ENCODE measurements at places on chromosomes 12 and 14.

GRCh38 chr12:51122844-51123243, 39.4 kb upstream of the CSRNP2 start:
- no peak for DNase-seq

DNA sequence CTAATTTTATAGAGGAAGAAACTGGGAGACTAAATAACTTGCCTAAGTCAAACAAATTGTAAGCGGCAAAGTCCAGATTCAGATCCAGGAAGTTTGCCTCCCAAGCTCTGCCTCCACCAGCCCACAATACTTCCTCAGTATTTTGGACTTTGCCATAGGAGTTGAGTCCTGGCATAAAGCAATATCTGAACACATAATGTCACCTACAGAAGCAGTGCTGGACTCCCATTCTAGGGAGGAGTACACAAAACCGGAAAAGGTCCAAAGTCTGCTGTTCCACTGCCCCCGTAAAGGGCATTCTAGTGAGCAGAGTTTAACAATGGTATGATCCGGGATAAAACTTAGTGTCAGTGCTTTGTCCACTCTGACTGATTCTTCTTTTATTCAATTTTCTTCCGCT, 340.5 kb downstream of the FUT8 start:
- DNase-seq: no peak

DNA sequence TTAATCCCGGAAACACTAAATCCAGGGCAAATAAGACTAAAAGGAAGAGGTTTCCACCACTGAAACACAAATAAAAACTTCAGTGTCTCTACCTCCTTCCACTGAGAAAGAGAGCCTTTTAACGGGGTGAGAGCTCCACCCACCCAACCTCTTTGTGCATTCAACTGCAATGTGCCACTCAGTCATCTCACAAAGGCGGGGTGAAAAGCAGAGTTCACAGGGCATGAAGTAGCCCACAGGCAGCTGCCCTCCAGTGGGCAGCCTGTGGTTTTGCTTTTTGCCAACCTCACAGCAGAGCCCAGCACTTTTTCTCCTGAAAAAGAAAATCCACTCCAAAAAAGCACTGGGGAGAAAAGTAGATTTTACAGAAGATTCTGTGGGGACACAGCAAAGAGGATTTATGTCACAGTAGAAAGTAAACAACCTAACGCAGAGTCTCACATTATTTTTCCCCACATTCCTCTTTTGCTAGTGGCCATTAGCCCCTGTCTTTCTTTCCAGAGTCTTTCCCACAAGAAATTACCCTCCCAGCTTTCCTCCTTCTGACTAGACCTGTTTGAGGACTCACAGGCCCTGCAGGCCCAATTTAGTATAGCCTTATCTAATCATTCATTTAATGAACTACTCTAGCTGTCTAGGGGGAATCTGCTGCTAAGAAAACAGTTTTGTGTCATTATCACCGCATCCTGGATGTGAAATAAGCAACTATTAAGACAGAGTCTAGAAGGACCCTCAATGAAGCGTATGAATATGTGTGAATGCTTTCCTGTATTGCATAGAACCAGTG, 753.8 kb upstream of the FOXG1 start:
- no peak for DNase-seq

GRCh38 chr14:91996948-91997371, 42.9 kb downstream of the TRIP11 start:
- peak; percentile 67 for DNase-seq

GRCh38 chr12:115374480-115375185, 690.7 kb upstream of the TBX3 start:
- no peak for DNase-seq

GRCh38 chr14:32399920-32400319, 70.8 kb downstream of the AKAP6 start:
- DNase-seq: no peak

DNA sequence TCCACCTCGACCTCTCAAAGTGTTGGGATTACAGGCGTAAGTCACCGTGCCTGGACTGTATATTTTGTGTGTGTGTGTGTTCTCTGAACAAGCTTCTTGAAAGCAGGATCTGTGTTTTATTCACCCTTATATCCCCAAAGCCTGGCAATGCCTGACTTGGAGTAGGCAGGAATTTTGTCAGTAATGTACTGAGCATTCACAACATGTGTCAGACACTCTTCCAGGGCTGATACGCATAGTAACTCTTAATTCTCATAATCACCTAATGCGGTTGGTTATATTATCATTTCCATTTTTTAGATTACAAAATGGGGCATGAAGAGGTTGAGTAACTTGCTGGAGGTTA, 50.4 kb upstream of the PLEKHG3 start:
- no peak for DNase-seq

DNA sequence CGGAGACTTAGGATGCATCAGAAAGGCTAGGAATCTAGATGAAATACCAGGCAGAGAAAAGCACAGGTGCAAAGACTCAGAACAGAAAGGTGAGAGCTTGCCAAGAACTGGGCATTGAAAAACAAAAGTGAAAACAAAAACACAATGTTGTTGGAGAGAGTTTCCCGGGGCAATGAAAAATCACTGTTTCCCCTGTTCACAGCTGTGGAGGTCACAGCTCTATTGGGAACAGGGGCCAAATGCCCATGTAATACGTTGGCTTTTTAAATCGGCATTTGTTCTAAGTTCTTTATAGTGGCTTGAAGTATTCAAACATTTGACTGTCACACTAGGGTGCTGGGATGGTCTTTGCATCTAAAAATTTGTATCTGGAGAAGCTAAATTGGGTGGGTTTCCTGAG, 108.3 kb downstream of the SLC15A4 start:
- no peak for DNase-seq

DNA sequence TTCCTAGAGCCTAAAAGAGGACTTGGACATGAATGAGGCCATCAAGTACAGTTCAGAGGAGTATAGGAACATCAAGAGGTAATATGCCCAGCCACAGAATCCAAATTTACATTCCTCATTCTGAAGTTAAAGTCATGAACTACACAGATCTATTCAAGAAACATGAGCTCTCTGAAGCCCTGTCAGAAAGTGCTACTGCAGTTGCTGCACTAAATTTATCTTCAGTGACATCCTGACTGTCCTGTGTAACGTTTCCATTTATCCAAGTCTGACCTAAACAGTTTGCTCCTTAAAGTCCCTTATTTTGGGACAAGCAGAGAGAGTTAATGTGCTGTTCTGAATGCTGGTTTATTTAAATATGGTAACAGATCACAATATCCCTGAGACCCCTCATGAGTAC, 28.2 kb downstream of the NEK9 start:
- no peak for DNase-seq

DNA sequence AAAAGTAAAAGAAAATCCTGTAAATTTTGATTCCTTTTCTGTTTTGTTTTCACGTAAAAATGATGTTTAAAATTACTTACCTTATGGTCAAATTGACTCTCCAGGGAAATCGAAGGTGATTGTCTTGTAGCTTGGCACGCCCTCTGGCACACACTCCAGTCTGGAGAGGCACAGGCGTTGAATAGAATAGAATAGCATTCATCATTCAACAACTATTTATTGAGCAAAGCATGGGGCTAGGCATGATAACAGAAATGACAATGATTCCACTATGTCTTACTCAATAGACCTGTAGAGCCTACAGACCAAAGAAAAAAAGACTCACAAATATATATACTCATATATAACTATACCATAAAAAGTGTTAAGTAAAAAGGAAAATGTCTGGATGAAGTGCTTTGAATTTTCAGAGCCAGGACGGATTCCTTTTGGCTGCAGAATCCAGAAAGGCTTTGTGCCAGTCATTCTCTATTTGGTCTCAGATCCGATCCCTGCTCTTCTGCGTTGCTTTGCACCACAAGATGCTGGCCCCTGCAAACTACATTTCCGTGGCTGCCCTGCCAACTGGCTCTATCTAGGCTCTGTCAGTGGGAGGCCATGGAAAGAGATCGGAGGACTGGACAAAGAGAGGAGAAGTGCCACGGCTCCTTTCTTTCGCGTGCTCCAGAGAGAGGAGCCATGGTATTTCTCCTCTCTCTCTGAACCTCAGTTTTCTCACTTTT, 231.8 kb downstream of the CRADD start:
- no peak for DNase-seq

DNA sequence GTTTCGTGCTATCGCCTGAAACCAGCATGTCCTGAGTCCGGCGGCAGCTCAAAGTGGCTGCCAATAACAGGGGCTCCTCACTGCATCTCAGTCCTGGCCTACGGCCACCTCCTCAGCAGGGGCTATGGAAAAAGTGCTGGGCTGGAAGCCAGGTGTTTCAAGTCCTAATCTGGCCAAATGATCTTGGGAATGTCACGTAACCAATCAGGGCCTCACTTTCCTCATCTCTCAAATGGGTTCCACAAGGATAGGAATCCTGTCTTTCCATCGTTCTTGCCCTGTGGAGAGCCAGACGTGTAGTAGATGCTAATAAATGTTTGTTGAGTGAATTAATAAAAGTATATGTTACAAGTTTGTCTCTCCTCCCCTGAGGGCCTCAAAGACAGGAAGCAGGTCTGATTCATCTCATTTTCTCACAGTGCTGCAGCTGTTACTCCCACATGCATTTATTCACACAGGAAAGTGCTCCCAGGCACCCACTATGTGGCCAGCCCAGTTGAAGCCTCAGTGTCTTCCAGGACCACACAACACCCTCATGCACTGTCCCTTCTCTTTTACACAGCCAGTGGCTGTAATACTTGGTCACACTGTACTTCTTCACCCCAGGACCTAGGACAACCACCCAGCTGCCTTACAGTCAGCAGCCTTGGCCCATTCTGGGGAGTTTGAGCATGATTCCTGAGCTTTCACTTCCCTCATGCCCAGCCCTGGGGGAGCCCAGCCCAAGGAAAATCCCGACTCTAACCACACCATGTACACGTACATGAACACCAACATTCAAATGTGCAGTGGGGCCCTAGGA, 5.0 kb downstream of the CMKLR1 start:
- no peak for DNase-seq

DNA sequence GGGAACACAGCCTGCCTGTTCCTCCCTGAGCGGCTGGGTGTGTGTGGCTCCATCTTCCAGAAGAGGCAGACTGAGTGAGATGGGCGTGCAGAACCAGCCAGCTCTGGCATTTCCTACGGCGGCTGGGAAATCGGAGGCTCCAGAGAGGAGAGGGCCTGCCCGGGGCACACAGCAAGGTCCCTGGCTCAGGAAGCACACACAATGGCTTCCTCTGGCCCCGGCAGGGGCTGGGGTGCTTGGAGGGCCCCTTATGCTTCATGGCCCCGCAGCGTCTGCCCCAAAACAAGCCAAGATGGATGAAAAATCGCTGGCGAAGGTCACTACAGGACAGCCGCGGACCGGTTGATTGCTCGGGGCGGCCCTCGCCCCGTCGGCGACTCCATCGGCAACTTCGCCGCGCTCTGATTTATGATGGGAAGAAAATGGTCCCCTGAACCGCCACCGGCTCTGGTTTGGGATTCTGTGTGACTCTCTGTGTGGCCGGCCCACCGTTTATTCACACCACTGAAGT, 191.5 kb upstream of the C14orf180 start:
- no peak for DNase-seq

DNA sequence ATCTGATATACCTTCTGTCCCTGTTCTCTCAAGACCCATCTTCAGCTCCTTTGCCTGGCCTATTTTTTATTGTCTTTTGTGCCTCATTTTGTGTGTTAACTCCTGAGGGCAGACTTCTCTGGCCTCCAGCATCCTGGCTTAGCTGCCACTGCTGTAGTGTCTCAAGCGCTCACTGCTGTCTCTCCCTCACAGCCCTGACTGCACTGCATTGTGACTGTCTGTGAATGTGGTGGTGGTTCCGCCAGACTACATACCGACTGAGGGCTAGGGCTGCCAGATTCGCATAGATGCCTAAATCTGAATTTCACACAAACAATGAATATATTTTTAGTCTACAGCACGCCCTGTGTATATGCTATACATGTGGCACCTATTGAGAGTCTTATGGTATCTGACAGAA, 1088.9 kb upstream of the TMEM132C start:
- no peak for DNase-seq

DNA sequence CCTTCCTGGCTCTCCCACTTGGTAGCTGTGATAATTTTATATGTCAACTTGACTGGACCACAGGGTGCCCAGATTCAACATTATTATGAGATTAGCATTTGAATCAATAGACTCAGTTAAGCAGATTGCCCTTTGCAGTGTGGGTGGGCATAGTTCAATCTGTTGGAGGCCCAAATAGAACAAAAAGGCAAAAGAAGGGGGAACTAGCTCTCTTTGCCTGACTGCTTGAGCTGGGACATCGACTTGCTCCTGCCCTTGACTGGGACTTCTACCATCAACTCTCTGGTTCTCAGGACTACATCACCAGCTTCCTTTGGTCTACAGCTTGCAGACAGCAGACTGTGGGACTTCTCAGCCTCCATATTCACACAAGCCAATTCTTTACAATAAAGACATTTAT, 1189.2 kb downstream of the BCL11B start:
- DNase-seq: no peak

- DNase-seq: no peak
These were observed 3.8 kb downstream of the COPZ1 start for GRCh38 chr12:54328595-54329337.

- no peak for DNase-seq
These were observed 37.3 kb downstream of the ANO2 start for GRCh38 chr12:5907807-5908206.

DNA sequence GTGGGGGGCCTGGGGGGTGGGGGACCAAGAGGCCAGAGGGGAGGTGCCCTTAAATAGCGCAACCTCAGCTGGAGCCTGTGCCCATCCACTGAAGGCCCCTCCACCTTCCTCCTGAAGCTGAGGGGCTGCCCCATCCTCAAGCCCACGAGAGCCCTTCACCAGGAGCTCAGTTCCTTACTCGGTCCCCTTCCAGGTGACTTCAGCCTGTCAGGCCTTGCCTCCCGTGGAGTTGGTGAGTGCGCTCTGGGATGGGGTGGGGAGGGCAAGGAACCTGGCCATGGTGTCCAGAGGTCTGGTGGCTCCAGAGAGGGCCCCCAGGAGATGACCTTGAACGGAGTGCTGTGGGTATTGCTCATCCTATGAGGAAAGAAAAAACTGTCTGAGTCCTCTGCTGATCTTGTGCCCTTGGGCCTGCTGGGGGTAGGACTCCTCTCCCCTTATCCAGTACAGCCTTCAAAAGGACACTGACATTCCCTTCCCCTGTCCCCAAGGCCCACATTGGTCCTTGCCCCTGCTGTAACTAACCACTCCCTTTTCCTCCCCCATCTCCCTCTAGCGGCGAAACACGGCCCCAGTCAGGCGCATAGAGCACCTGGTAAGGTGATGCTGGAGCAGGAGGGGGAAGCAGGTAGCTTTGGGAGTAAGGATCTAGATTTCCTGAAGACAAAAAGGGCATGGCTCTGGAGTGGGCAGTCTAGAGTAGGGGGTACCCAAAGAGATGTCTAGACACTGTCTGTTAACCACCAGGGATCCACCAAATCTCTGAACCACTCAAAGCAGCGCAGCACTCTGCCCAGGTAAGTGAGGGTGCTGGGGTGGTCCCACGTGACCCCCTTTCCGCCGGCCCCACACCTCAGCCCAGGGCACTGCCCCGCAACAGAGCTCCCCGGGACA, 3.6 kb downstream of the TNS2 start:
- DNase-seq: peak; percentile 37

DNA sequence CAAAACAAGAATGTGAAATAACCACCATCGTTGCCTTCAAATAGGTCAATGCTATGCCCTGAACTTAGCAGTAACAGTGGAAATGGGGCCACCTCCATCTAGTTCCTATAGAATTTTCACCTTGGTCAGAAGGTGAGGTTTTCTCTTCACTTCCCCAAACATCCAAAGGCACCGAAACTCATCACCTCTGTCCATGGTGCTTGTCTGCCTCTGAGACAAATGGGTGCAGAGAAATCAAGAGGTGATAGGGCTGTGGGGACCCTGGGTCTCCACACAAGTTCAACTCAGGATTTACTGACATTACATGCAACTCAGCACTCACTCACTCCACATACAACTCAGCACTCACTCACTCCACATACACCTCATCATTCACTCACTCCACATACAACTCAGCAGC, 26.2 kb upstream of the TMEM132C start:
- no peak for DNase-seq
